ENCODE measurements at places on chromosomes 13 and 19.
A peak's percentile ranks its signal among the peaks of the same experiment; 100 is the strongest.

DNA sequence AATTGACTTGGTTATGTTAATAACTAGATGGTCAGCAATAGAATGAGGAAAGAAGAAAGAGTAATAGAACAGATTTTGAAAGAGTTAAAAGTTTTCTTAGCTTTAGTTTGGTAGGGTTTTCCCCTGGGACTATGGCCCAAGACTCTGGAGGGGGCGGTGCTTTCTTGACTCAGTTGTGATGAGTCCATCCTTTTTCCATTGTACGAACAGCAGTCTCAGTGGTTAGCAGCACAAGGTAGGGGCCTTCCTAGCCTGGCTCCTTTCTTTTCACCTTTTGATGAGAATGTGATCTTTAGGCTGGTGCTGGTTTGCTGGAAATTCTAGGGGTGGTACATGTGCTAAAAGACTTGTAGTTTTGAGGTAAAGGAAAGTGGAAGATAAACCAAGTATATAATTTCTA lies 38.8 kb downstream of the ZNF506 start:
- no peak for DNase-seq

- no peak for DNase-seq
Observed at GRCh38 chr13:36417331-36417730, 15.0 kb upstream of the CCNA1 start.

GRCh38 chr19:17260842-17261325 lies 3.7 kb downstream of the USHBP1 start:
- no peak for DNase-seq

DNA sequence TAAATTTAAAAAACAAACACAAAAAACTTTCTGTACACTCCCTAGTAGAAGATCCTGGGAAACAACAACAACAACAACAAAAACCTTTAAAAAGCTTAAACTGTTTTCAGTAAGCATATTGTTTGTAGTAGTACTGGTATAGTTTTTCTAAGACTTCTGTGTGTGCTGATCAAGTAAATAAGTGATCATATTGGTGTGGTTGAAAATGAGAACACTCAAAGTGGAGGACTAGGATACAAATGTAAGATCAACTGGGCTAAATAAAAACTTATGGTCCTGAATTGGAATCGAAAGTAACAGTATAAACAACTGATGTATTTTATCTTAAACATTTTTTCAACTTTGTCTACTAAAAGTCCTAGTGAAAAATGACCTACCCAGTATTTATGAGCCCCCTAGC lies 135.5 kb downstream of the FOXO1 start:
- no peak for DNase-seq

- no peak for DNase-seq
Observed at GRCh38 chr13:62933809-62934208, 1518.2 kb upstream of the PCDH20 start.

GRCh38 chr13:52449331-52450011 lies 963 bp downstream of the VPS36 start:
- no peak for DNase-seq

DNA sequence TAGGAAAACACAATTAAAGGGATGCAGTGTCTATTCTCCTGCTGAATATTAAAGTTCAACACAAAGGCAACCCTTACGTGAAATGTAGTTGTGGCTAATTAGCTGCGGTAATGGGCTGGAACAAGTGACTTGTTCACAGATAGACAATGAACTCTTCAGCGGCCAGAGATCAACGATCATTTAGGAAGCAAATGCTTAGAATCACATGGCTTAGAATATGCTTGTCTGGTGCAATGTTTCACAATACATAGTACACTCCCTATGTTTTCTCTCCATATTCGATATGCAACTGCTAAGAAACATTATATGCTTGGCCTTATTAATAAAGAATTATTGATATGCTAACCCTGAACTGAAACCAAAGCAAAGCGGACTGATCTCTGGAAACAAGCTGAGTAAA lies 25.7 kb upstream of the MTUS2 start:
- no peak for DNase-seq

- DNase-seq = no peak
Observed at GRCh38 chr13:75764251-75764925, 128.3 kb downstream of the LMO7 start.

DNA sequence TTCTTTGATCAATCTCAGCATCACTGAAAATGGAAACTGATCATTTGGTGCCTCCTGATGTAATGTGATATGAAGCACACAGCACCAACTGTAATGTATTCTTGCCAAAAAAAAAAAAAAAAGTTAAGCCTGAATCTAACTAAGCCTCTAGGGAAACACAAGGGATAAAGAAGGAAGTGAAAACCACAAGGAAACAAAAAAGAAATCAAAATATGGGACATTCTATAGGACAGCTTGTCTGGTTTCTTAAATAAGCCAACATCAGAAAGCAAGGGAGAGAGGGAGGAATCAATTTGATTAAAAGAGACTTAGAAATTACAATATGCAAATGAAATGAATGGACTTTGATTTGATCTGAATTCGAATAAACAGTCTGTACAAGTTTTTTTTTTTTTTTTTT lies 20.6 kb upstream of the METTL21C start:
- no peak for DNase-seq

DNA sequence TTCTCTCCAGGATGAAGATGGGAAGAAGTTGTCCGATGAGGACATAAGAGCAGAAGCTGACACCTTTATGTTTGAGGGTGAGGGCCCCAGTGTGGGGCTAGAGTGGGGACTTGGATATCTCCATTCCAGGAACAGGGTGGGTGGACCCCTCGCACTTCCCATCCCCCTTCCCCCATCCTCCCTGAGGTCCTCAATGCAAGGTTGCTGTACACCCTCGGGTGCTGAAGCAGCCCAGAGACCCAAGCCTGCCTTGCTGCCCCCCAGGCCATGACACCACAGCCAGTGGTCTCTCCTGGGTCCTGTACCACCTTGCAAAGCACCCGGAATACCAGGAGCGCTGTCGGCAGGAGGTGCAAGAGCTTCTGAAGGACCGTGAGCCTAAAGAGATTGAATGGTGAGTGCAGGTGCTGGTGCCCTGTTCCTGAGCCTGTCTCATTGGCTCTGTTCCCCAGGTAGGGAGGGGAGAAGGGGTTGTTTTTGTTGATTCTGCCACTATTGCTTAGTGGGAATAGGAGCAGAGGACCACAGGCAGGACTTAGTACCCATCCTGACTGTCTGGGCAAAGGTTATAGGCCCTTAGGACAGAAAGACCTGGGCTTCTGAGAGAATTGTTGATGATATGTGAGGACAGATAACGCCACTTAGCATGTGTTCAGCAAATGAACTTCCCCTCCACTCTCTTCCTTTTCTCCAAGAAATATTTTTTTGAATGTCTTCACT lies 12.0 kb downstream of the CYP4F3 start:
- no peak for DNase-seq

DNA sequence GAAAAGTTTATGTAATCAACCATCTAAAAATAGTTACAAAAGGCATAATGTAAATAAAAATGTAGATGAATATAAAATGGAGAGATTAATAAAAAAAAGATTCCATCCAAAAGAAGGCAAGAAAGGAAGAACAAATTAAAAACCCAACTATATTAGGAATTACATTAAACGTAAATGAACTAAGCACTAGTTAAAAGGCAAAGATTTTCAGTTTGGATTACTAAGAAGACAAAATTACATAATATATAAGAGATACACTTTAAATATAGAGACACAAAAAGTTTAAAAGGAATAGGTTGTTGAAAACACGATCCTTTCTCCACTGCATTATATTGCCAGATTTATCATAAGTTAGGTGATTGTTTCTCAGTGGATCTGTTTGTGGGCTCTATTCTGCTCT lies 27.3 kb downstream of the NUFIP1 start:
- no peak for DNase-seq

DNA sequence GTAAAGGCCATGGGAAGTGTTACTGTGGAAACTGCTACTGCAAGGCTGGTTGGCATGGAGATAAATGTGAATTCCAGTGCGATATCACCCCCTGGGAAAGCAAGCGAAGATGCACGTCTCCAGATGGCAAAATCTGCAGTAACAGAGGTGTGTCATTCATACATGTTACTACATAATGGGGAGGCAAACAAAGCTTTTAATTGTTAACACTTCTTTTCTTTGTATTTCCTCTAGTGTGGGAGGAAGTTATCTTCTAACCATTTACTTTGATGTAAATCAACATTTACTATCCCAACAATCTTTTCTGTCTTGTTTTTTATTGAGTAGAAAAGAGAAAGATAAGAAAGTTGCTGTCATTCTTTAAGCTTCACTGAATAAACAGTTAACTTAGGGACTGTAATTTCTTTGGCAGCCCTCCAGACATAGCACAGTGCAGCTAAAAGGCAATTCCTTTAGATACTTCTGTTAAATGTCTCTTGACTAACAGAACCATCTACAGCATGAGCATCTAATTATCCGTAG lies 126.9 kb downstream of the ITGBL1 start:
- peak; percentile 30 for DNase-seq

Measured in NCI-H1417 treated with DMSO at 0.1 percent for 48 hours (cell line).